Uterus (tissue), 4 donors: ENCODE measurements at places on chromosomes 3 and 15.

GRCh38 chr15:52050416-52050815 is 31.4 kb downstream of the MAPK6 start:
- DNase-seq = no peak

GRCh38 chr3:1092771-1093170 is at the start of gene CNTN6:
TSS of gene CNTN6 (plus strand) at chr3:1093024. CDS start at chr3:1148009, 54,985 bp downstream.
- no peak for DNase-seq

- DNase-seq = no peak
Measured at GRCh38 chr15:36004891-36005490, 459.0 kb upstream of the DPH6 start.

- no peak for DNase-seq
Measured at GRCh38 chr3:98589331-98590036, 3.9 kb downstream of the CPOX start.

- no peak for DNase-seq
Measured at GRCh38 chr3:15312550-15312949, 19.8 kb downstream of the SH3BP5 start.

- DNase-seq = no peak
Measured at GRCh38 chr3:116084999-116085791, 360.1 kb downstream of the LSAMP start.

DNA sequence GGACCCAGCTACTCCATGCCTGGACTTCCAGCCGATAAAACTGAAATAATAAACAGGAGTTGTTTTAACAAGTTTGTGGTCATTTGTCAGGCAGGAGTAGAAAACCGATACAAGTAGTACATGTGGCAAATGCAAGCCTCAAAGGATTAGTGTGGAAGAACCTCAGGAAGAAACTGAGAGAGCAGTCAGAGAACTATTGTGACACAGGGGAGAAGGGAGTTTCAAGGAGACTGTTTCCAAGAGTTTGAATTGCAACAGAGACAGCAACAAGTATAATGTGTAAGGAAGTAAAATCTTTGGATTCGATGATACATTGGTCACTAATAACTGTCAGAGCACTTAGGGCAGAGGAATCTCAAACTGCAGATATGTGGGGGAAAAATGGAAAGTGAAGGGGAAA is 450.6 kb upstream of the ARHGEF26 start:
- no peak for DNase-seq

DNA sequence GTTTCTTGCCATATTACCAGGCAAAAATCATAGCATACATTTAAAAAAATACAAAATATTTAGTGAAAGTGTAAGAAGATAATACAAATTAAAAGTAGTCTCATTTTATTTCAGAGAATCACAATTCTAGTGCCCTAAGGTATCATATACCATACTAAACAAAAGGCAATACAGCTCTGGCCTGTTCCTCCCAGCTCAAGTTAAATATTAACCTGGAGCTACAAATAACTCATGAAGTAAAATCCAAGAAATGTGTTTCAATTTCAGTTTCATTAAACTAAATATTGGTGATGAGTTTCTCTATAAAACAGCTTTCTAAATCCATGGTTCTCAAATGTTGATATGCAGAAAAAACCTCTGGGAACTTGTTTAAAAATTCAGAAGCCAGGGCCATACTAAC is 67.7 kb downstream of the INO80 start:
- DNase-seq = no peak

- DNase-seq = no peak
Measured at GRCh38 chr15:67296188-67296587, 41.6 kb downstream of the IQCH start.

DNA sequence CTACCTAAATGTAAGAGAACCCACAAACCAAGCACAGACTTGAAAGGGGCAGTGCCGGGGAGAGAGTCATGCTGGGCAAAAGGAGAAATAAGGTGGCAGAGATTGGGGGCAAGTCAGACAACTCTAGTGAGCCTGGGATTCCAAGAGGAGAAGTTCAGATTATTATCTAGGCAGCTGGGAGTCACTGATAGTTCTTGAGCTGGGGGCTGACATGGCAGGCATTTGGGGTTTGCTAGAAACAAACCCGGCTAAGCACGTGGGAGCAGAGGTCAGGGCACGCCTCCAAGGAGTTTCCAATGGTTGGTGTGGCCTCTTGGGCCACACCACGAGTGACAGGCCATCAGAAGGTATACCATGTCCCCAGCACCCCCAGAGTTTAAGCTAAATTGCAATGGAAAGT is 27.6 kb downstream of the SLC6A6 start:
- DNase-seq = no peak

GRCh38 chr3:45306406-45307008 is 80.4 kb upstream of the TMEM158 start:
- DNase-seq = no peak

GRCh38 chr3:144351011-144351410 is 379.4 kb downstream of the DIPK2A start:
- DNase-seq = no peak

DNA sequence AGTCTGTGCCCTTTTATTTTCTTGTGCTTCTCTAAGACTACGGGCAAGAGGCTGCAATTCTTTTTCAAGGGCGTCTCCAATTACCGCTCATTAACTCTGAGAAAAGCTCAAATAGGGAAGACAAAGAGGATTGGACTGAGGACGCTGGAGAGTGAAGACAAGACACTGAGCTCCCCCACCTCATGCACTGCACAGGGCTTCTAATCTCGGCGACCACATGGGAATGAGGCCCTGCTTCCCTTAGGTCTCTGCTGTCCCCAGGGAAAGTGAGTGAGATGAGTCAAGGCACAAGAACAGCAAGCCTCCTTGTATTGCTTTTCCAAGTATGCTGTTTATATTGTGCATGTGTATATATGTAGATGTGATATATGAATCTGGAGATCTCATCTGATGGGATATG is 392.2 kb upstream of the CFAP20DC start:
- no peak for DNase-seq

DNA sequence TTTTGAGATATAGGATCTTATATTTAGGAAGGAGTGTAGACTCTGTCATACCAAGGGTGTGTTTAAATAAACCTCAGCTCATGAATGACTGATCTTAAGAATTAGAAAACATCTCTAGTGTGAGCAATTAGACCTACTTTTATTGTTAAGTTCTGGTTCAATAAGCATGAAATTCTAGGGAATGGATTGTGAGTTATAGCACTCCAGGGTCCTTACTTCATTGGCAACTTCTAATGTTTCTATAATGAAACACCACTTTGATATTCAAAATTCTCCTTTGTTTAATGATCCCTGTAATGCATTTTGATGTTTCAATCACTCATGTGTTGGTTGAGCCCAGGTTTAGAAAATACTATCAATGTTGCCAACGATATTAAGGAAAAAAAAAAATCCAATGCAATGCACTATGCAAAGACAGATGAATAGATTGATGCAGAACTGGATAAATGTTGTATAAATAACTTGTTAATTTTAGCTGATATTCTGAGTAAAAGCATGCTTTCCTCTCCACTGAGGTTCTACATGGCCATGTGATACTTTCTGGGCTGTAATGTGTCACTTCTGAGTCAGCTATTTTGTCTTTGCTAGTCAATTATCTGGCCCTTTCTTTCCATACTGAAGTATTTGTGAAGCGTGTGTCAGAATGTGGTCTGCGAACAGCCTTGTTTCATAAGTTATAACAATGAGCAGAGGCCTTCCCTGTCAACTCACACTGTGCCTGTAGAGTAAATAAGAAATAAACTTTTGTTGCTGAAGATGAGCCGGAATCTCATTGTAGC is 1035.9 kb downstream of the PLOD2 start:
- no peak for DNase-seq
